NCI-H774 (cell line): ENCODE measurements at places on chromosomes 7 and 10.

DNA sequence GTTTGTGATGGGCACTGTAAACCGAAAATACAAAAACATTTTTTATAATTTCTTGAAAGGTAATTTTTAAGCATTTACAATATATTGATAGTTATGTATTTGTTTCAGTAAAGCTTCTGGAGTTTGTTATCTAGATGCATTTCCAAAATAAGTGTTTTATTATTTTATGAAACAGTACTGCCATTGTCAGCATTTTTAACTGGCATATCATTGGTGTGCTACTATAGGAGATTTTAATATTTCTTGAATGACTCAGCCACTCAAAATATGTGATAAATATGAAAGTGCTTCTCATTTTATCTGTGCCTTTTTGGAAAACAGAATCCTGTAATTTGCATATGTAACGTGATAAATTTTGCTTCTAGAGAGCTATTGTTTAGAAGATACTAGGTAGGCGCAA is 97.9 kb downstream of the ANKIB1 start:
- no peak for DNase-seq

DNA sequence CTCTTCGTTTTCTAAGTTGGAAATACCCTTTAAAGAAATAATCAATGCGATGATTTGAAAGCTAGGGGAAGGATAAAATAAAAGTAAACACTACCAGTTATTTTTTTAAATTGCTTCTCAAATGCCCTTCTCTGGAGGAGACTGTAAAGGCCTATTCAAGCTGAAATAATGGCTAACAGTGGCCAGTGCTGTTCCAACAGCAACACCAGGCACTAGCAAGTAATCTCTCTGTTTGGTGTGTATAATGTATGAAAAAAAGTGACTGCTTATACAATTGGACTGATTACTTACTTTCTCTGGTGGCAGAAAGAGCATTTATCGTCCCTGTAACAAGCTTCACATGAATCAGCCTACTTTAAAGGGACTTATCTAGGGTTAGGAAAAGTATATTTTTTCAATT is 102.7 kb downstream of the CSTF2T start:
- DNase-seq = no peak

- no peak for DNase-seq
Measured at GRCh38 chr7:122166740-122167139, 22.7 kb upstream of the AASS start.

GRCh38 chr10:48973065-48973464 is 33.4 kb upstream of the LRRC18 start:
- no peak for DNase-seq

DNA sequence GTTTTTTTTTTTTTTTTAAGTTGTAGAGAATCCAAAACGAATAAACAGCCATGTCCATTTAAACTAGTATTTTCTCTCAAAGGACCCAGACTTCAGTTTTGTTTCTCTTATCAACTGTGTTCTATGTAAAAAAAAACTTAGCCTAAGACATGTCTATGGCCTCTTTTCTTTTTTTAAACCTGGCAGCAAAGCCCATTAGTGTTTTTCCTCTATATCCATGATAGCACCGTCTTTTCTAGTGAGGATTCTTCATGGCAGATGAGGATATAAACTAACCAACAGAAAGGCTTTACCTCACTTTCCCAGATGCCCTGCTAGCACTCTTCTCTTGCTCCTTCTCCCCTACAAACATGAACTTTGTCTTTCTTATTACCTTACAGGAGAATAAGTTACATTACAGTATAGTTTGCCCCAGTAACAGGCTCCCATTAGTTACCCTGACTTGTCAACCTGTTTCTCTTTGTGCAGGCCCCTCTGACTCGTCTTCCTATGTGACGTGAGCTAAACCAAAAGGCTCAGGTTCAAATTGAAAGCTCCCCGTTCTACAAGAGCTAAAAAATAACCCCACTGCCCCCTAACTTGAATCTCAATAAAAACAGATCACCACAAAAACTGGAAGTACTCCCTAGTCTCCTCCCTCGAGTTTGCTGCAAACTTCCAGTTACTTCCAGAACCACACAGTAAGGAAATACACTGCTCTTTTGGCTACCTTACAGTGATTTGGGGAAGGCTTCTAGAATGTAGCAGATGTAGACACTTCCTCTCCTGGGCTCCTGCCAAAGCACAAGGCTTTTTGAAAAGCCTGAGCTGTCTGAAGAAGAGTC is 20.1 kb downstream of the P4HA1 start:
- no peak for DNase-seq

GRCh38 chr7:135392701-135393100 is 117.2 kb downstream of the CNOT4 start:
- DNase-seq = no peak

DNA sequence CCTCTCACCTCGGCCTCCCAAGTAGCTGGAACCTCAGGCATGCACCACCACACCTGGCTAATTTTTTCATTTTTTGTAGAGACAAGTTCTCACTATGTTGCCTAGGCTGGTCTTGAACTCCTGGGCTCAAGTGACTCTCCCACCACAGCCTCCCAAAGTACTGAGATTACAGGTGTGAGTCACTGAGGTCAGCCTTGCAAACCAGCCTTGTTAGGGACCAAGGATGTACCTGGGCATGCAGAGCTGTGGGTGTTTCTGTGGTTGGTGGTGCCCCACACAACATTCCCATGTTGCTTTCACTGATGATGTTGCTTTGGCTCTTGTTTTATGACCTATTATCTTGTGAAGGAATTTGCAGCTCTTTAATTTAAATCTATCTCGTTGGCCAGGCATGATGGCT is 54.8 kb downstream of the OTUD1 start:
- no peak for DNase-seq

- DNase-seq = no peak
Measured at GRCh38 chr10:89887406-89887805, 186.0 kb downstream of the KIF20B start.

DNA sequence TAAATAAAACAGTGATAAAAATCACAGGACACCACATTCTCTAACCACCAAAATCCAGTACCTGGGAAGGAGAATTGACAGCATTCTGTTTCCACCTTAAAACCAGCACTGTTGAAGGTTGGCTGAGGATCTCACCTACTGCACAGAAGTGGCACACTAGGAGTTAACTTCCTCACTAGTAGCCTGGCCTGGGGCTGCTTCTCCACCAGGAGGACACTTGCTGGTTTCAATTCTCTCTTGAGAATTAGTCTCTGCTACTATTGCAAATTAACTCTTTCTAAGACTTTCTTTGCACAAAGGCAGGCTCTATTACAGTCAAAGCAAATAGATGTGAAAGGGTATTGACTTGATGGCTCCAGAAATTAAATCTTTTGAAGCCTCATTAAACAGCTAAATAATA is 2.3 kb upstream of the CTTNBP2 start:
- no peak for DNase-seq

DNA sequence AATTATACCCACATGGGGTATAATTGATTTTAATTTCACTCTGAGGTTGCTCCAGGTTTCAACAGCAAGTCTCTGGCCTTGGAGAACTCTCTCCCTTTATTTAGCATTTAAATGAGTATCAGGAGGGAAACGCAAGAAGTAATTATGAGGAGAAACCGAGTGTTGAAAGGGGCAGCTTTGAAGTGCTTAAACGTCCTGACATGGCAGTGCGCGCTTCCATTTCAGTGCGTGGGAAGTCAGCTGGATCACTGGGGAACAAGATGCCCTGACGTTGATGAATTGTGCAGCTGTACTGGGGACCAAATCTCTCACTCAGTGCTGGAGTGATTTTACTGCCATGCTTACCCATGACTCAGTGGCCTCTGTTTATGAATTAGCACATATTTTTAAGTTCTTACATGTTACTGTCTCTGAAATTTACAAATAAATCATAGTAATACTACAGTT is 106.0 kb upstream of the PRR15 start:
- no peak for DNase-seq

DNA sequence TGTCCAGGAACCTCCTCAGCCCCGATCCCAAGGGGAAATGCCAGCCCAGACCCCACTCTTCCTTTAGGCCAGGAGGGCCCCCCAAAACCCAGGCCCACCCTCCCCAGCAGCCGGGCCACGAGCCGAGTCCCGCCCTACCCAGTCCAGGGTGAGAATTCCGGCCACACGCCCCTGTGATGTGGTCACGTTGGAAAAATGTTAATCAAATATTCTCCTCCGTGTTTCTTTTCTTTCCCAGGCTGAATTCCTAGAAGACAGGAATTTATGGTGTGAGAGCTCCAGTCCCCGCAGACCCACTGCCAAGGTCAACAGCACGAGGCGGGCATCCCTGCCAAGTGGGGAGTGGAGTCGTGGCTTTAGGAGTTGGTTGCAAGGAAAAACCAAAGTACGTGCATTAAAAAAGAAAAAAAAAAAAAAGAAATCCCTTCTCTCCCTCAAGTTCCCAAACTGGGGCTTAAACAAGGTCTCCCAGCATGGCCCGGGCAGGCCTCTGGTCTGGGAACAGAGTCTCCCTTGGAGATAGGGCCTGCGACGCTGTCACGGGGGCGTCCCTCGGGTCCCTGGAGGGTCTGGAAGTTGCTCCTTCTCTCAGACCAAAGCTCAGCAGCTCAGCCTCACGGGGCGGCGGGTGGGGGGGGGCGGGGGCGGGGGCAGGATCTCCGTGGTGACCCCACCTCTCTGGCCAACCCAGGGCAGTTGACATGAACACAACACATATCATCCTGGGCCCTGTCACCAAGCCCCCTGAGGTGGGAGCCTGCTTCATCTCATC is 28.1 kb upstream of the ELN start:
- no peak for DNase-seq

- DNase-seq = no peak
Measured at GRCh38 chr7:46776790-46777189, 805.1 kb downstream of the TNS3 start.

DNA sequence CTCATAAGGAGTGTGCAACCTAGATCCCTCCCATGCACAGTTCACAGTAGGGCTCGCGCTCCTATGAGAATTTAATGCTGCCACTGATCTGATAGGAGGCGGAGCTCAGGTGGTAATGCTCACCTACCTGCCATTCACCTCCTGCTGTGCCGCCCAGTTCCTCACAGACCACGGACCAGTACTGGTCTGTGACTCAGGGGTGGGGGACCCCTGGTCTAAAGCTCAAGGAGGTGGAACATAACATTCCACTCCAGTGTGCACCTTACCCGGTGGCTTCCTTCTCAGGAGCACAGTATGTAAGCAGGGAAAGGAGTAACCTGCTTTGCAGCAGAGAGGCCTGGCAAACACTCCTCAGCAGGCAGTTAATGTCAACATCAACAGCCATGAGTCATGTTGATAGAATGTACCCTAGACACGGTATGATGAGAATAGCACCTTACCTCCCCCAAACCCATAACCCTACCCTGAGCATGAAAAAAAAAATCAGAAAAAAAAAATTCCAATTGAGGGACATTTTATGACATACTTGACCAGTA is 273.5 kb downstream of the FGFR2 start:
- DNase-seq = no peak

DNA sequence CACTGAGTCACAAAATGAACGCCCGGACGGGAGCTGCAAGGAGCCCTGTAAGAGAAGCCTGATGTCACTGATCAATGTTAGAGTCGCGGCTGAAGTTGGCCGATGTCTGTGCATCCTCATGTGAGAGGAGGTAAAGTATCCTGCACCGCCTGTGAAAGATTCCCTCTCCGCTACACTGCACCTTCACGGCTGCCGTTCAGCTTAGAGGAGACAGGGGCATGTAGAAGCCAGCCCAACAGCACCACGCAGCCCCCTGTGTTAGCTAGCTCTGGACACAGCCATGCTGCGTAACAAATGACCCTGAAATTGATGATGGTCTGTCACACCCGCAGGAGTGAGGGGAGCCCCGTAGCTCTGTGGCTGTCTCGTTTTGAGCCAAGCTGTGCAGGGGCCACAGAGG is 81.5 kb upstream of the DIP2C start:
- DNase-seq = no peak

DNA sequence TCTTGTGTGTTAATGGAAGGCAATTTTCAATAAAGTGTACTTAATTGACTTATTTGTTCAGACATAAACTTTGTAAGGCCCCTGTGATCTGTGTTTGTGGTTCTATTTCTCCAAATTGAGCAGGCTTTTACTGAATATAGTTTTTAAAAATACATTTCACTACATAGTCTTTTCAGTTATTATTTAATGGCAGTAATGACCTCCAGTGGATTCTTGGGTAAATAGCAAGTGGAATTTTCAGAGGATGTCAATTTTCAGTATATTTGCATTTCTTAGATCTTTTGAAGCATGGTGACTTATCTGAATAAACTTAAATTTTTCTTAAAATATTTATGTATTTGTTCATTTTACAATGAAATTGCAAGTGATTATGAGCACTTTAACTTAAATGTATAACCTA is 203.1 kb upstream of the PCLO start:
- DNase-seq = no peak

DNA sequence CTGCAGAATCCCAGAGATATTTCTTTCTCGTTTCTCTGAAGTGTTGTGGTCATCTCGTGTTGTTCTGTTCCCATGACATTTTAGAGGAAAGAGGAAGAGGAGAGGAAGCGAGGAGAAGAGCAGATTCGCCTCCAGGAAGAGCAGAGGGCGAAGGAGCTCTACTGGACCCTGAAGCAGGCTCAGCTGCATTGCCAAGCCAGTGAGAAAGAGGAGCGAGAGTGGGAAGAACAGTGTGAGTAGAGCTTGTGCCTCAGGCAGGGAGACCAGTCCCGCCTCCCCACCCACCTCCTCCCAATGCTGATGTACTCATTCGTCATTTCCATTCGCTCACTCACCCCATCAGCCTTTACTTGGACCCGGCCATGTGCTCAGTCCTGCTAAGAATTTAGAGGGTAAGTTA is 50.8 kb downstream of the SH2D4B start:
- DNase-seq = no peak

- no peak for DNase-seq
Measured at GRCh38 chr10:86878983-86879713, 78.3 kb downstream of the MMRN2 start.

GRCh38 chr7:92360387-92360786 is 86.9 kb upstream of the GATAD1 start:
- DNase-seq = no peak

DNA sequence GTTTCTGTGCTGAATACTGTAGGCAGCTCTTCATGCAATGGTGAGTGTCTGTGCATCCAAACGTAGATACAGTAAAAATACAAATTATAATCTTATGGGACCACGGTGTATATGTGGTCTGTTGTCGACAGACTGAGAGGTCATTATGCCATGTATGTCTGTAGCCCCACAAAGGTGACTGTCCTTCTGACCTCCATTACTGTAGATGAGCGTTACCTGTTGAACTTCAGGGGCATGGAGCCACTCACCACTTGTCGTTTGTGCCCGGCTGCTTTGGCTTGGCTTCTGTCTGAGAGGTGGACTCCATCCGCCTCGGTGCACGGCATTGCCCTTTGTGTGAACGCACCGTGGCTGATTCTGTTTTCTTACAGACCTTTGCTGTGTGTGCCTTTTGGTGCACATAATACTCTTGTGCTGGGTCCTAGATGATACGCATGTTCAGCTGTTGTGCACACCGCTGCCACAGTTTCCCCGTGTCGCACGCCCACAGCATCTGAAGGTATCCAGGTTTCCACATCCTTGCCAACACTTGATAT is 2.9 kb downstream of the UBE3C start:
- no peak for DNase-seq

DNA sequence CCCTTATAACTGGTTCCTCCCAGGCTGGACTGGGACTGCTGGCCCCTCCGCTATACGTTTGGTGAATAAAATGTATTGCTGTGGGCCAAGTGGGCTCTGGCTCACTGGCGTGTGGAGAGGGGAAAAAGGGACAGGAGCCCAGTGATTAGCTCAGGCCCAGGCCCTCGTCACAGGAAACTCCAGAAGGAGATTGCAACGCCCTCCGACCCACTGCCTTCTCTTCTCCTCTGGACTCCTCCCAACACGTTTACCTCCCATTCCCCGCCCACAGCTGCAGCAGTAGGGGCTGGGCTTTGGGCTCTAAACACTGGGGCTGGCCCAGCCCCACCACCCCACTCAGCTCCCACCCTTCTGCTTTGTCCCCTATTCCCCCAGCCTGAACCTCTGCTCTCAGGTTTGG is 173.9 kb downstream of the NEURL1 start:
- DNase-seq = no peak
